ENCODE measurements at places on chromosomes 5 and 9.

DNA sequence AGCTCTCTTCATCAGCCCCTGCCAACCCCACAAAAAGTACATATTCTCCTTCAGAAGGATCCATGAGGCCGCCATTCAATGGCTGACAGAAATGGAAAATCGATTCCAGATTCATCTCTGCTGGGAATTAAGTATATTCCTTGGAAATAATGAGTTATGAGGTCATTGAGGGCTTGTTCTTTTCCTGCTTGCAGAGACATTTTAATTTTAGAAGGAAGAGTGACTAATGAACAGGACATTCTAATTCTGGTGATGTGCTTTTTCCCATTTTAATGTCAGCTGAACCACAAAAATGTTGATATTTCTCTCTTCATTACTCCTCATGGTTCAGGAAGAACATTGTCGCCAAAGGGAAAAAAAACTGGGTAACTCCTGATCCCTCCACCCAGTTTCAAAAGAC lies 314.0 kb downstream of the PIK3R1 start:
- no peak for DNase-seq

GRCh38 chr9:68702493-68702892 lies 2.5 kb upstream of the PIP5K1B start:
- DNase-seq, result no peak

- DNase-seq, result no peak
Observed at GRCh38 chr5:67077296-67077695, 119.3 kb downstream of the CD180 start.

- no peak for DNase-seq
Observed at GRCh38 chr9:110582156-110582555, 2.6 kb upstream of the SVEP1 start.
